Transverse colon (tissue), 4 donors: ENCODE measurements at places on chromosomes 16 and 17. TPM values are rescaled to one million over a fixed set of nuclear protein-coding genes. Genes with fewer than 3 reads are reported as not detected.

The ITGAD gene
- total RNA-seq, result not detected

The KREMEN2 gene
- total RNA-seq, result 3.2 TPM

- DNase-seq, result no peak
These were observed 4.3 kb downstream of the POLG2 start for GRCh38 chr17:64492481-64493109.

GRCh38 chr16:53166099-53166498 lies 111.3 kb downstream of the CHD9 start:
- DNase-seq, result no peak

GRCh38 chr16:31181102-31181830 lies 1.3 kb downstream of the FUS start:
- peak; percentile 38 for DNase-seq

- DNase-seq, result no peak
These were observed 34.1 kb upstream of the CCR7 start for GRCh38 chr17:40599468-40599763.

- no peak for DNase-seq
These were observed at the start of gene RAB11FIP4 for GRCh38 chr17:31391496-31391949. Gene RAB11FIP4, plus strand, starts transcription at chr17:31391675. Its CDS starts 178 bp downstream, at chr17:31391853.

DNA sequence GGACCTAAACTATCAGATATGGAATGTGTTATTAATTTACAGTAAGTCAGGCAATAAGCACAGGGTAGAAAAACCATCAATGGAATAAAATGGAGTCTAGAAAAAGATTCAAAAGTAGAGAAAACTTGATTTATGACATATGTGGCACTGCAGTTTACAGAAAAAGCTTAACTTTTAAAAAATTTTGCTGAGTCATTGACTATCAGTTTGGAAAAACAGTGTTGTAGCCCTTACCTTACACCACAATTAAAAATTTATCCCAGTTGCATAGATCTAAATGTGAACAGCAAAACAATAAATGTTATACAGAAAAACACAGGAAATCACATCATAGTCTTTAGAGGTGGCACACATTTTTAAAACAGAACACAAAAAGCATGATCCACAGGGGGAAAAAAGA lies 108.5 kb downstream of the USP22 start:
- no peak for DNase-seq

DNA sequence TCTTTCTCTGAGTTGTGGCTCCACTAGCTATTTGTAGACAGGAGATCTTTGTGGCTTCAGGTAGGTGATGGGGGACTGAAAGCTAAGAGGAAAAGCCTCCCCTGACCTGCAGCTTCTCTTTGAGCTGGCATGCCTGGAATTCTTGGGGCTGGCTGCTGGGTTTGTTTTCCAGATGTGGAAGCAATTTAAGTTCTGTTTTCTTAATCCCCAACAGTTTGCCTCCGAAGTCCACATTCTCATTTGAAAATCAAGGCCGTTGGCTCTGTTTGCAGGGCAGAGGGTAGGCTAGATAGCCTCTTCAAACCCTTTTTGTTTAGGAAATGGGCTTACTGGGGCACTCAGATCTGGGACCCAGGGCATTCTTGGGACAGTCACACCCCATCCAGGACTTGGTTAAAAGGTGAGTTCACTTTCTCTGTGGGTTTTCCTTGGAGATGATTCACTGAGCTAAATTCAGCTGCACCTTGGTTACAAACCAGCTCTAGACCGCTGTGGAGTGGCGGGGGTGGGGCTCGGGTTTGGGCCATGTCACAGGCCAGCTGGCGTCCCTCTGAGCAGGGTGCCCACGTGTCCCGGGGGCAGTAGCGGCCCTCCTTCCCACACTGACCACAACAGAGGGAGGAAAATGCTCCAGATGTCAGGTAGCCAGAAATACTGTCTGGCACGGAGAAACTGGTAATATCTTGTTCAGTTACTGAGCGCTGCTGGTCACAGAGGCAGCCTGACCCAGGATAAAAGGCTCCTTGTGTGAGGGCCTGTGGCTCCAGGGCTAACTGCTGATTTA lies 108.5 kb downstream of the RAB11FIP4 start:
- DNase-seq, result peak; percentile 36

DNA sequence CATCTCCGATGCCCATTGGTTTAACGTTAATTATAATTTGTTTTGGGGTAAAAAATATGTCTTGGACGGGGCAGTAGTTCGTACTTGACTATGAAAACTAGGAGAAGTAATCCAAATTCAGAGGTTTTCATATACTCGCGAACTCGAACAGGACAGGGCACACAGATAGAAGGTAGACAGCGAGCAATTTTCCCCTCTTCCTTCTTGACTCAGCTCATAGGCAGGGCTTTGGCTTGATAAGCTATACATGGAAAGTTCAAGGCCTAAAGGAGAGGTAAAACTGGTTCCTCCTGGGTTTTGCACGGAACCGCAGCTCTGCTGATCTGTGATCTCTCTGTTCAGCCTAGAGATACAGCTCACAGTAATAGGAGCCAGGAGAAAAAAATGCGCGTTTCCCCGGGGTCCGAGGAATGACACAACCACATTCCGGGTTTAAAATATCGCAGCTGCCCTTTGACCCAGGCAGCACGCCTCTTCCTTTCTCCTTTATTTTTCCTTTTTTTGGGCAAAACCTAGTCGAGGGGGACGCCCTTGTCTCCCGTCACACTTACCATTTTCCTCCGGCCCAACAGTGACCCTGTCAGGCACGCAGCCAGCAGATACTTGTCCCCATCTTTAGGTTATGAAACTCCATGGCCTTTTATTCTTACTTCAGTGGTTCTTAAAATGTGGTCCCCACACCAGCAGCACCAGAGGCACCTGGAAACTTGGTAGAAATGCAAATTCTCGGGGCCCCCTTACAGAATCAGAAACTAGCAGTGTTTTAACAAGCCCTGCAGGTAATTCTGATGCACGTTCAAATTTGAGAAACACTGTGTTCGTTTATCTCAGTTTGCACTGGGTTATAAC lies 1.7 kb upstream of the LASP1 start:
- peak; percentile 56 for DNase-seq

DNA sequence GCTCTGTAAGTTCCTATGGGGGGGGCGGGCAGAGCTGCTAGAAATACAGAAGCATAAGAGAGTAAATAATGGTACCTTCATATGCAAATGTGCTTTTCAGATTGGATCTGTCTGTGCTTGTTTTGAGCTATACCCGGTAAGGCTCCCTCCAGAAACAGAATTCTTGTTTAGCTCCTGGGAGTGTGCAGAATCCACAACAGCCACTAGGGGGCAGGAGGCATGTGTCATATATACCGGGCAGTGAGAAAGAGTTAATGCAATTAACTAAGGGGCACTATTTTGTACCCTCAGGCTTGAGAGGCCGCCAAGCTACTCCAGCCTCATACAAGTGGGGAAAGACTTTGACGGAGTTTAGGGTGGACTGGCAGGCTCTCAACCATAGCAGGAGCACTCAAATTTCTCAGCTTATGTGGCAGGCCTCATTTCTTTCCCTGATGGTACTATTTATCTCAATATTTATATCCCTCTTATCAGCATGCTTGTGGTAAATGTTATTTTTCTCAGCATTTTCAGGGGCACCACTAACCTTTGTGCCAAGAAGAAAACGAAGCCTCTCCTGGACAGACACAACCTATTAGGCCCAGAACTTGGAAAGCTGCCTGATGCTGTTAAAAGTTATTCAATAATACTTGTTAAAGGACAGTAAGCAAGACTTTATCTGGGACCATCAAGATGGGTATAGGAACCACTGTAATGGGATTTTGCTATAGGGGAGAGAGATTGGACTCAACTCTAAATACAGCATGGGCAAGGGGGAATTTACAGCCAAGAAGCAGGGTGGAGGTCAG lies 10.7 kb upstream of the CENPV start:
- peak; percentile 80 for DNase-seq

GRCh38 chr17:1384905-1385435 lies 15.1 kb downstream of the YWHAE start:
- DNase-seq, result no peak
